NCI-H2081 treated with DMSO at 0.1 percent for 48 hours (cell line): ENCODE measurements at places on chromosomes 2 and 18.

- DNase-seq = no peak
Observed at GRCh38 chr2:218188528-218188927, 21.8 kb upstream of the CXCR1 start.

DNA sequence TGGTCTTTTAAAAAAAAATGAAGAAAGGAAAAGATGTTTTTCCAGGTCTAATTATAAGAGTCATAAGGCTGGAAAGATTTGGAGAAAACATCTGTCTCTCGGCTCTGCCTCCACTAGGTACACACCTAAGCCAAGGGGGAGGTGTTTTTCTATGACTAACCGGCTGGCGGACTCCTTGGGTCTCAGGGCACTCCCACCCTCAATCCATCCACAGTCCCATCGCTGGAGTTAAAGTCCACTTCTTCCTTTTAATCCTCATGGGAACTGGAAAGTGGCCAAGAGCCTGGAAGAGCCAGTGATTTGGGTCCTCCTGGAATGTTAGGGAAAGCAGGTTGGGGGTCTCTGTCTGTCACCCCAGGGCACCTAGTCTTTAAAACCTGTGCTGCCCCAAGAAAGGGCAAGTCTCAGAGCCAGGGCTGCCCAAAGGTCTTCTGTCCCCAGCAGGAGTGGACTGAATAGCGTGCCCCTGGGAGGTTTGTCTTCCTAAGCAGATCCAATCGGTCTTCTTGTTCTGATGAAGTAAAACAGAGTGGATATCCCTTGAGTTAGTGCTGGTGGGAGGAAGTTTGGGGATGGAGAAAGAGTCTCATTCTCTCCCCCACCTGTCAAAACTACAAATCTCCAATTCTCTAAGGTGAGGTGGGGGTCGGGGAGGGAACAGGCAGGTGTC, 66.4 kb downstream of the MCFD2 start:
- no peak for DNase-seq

DNA sequence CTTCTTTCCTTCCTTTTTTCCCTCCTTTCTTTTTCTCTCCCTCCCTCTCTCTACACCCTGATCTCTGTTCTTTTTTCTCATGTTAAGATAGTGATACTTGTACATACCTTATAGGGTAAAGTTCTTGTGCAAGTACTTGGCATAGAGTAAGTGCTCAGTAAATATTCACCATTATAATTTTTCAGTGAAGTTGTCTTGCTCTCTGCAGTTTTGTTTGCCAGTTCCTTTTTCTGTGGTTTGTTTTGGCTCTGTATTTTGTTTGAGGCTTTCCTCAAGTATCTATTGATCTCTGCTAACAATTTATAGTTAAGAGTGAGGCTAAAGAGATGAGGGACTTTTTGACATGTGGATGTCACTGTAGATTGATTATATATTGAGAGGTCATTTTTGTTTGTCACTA, 48.0 kb downstream of the MTX2 start:
- no peak for DNase-seq

GRCh38 chr18:48129621-48130082, 199.2 kb upstream of the SMAD2 start:
- DNase-seq = no peak

DNA sequence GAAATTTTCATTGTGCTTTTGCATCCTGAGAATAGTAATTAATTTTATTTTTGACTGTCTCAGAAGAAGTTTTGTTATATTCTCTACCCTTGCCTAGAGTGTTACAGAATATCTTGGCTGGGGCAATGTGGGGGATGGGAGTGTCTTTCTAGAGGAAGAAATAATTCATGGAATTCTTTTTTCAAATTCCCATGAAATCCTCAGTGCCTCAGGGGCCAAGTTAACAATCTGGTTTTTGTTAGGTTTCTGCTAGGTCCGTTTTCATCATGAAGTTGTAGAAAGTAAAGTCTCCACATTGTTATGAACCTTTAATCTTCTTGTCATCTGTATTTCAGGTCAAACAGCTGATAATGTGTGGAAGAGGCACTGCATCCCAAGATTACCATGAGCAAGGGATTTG, 145.6 kb upstream of the GYPC start:
- DNase-seq = no peak

- DNase-seq = no peak
Observed at GRCh38 chr18:45290364-45290763, 324.9 kb upstream of the SLC14A2 start.

DNA sequence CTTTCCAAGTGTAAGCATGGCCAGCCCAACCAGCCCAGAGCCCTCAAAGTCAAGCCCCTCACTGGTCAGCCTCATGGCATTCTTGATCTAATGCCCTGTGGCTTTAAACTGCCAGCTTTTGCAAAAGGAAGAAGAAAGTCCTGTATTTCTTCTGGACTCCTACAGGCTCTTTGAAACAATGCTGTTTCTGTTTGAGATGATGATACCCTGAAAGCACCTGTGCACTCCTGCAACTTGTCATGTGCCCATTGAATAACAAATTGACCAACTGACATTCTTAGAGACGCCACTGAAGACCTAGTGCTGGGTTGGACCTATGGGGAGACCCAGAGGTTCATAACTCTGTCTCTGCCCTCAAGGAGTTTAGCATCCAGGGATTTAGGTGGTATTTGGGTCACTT, 82.0 kb upstream of the MSH2 start:
- no peak for DNase-seq

DNA sequence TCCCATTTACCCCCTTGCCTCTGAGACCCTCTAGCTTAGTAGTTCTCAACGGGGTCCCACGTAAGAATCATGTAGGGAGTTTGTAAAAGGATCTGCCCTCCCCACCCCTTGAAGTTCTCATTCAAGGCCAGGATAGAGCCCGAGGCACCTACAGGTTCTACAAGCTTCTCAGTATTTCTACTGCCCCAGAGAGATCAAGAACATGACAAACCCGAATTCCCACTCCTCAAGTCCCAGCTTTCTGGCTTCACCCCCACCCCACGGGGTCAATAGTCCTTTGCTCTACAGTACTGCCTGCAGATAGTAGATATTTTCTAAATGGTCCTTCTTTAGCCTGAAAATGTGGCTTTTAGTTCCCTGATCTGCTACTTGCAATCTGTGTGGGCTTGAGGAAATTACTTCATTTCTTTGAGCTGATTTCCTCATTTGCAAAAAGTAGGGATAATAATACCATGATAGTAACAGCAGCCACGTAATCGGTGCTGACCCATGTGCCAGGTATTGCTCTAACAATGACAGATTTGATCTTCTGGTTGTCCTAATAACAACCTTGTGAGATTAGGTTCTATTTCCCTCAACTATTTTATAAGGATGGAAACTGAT, 7.1 kb downstream of the CIB4 start:
- no peak for DNase-seq

DNA sequence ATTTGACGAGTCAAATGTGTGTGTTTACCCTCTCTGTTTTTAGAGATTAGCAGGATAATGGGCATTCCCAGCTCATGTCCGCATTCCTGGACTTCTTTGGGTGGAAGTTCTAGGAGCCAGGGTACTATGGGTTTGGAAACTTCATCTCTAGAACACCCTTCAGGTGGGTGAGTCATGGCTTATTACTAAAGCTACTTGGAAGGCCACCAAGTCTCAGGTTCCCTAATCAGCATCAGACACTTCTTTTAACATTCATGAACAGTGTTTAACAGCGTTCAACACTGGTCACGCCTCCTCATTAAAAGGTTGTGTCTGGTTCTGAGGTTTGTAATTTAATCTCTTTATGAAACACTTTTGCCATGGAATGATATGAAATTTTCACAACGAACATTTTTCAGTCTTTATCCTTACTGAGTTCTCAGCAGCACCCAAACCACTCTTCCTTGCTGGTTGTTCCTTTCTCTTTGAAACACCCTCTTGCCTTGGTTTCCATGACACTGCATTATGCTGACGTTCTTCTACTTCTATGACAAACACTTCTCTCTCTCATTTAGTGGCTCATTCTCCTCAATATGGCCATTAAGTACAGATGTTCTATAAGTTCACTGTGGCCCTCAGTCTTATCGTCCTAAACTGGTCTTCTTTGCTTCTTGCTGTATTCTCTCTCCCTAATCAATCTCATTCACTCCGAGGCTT, 49.3 kb downstream of the MMADHC start:
- DNase-seq = no peak

DNA sequence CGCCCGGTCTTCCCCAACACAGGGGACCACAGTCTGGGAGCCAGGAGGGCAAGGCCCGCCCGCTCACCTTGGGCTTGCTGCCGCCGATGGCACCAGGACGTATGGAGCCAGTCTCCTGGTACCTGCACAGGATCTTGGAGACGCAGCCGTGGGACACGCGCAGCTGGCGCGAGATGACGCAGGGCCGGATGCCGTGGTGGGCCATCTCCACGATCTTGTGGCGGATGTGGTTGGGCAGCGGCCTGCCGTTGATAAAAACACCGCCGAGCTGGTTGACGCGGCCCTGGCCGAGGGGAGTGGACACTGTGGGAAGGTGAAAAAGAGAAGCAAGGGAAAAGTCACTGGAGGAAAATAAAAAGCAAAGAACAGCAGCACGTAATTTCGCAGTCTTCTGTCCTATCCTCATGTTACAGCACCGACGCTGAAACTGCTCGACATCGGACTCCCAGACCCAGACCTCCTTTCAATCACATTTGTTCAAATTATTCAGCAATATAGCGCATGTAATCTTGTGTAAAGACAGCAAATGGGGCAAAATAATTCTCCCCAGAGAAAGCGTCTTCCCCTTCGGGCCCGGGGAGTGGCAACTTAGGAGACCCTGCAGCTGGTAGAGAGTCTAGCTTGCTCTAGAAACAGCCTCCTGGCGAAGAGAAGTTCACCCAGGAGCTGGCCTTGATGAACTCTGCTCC, 1.7 kb downstream of the PAX3 start:
- no peak for DNase-seq

GRCh38 chr2:231069379-231070054, 12.8 kb downstream of the PSMD1 start:
- DNase-seq = no peak

DNA sequence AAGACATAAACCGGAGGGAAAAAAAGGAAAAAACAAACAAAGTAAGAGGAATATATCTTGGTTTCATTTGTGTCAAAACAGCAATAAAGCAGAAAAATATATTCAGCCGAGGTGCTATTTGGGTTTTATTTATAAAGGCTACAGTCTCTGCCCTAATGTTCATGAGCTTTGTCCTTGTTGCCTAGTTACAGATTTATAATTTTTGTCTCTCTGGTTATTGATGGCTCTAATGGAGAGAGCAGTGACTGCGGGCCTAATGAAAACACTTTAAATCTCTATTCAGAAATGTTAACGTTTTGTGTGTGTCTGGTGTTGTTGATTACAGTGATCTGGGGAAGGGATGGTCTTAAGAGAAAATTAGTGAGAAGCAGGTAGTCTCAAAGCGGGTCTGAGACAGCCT, 854.0 kb upstream of the LRRTM1 start:
- DNase-seq = no peak

DNA sequence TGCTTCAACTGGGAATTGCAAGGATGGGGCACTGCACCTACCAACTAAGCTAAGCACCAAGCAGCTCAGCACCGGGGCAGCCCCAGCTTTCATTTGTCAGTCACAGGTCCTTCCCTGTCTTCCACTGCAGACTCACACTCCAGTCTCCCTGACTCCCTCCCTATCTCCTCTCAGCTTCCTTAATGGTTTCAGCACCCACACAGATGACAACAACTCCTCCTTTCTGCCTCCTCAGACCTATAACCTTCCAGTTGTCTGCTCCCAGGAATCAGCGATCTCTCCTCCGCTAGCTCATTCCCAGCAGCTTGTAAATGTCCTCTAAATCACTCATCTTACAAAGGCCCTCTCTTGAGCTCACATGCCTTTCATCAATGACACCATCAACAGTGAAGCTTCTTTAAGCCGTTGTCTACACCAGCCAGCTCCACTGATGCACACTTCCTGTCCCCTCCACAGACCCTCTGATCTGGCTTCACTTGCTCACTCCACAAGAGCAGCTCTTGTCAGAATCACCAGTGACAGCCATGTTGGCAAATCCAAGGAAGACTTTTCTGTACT, 32.1 kb downstream of the CLASP1 start:
- DNase-seq = no peak

DNA sequence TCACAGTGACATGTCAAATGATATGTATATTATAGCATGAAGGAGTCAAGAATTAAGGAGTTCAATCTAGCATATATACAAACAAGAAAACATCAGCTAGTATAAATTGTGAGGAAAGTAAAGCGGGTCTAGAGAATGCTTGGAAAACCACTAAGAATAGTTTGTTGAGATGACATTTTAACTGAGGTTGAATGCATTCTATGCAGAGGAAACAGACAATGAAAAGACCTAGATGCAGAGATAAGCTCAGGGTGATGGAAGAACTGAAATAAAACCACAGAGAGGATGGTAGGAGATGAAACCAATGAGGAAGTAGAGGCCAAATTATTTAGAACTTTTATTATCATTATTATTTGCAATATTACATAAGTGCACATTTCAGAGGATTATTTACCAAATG, 803.6 kb upstream of the FANCL start:
- no peak for DNase-seq

GRCh38 chr2:204250692-204251091, 294.6 kb upstream of the PARD3B start:
- no peak for DNase-seq

GRCh38 chr2:225072444-225072843, 30.2 kb upstream of the DOCK10 start:
- DNase-seq = no peak

DNA sequence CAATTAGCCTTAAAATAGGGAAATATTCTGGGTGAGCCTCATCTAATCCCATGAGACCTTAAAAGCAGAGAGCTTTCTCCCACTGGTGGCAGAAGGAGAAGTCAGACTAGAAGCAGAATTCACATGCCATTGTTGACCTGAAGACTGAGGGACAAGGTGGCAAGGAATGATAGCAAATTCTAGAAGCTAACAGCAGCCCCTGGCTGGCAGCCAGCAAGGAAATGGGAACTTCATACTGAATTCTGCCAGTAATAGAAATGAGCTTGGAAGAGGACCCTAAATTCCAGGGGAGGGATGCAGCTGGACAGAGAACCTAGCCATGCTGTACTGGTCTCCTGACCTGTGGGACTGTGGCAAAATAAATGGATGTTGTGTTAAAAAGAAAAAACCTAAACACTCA, 19.5 kb downstream of the B3GNT7 start:
- no peak for DNase-seq
